NCI-H2081 (cell line): ENCODE measurements at places on chromosomes 5 and 9.

GRCh38 chr9:119268985-119269384, 100.2 kb downstream of the BRINP1 start:
- DNase-seq, result no peak

GRCh38 chr5:155595791-155596190, 582.2 kb downstream of the KIF4B start:
- DNase-seq, result no peak

DNA sequence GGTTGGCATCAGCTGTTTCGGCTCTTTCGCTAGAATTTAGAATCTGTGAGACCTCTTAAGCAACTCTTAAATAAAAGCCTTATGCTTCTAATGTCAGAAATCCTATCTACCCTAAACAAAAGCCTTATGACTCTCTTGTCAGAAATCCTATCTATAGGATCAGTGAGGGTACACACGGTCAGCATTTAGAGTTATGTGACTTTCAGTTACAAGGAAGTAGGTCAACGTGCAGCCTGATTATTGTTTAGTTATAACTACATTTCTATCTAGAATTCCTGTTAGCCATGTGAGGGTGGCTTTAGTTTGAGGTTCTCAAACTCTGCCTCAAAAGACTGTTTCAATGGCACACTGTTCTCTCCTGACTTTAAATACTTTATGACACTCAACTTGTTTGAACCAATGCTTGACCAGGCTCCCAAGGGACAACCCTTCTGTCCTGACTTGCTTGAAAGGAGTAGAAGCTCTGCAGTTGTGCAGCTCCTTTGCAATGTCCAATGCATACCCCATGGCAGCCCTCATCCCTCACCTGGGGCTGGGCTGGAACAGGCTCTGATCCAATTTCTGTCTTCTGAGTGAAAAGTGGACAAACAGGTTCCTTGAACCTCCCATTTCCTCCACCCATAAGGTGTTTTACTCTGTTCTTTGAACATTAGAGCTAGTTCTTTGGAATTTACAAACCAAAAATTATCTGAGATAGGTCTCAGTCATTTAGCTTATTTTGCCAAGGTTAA, 251.6 kb upstream of the PIK3R1 start:
- DNase-seq, result no peak

GRCh38 chr9:31776471-31776870, 608.0 kb upstream of the ACO1 start:
- DNase-seq, result peak; percentile 99

DNA sequence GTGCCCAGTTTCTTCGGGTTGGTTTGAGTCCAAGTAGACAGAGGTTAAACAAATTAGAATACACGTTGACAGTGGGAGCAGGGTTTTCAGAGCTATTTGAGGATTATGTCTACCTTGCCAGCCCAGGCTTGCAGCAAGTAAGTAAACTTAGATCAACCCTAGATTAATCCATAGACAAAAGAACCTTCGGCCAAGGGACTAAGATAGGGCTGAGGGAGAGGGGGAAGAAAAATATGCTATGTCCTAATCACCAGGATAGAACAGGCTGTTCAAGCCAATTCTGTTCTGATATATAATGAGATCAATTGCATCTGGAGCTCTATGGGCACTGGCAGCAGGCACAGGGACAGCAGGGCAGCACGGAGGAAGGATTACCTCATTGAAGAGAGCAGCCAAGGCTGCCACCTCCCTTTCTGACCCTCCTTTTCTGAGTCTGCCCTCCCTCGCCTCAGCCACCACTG, 377.7 kb downstream of the PIK3R1 start:
- DNase-seq, result no peak
